ENCODE measurements at places on chromosomes 3 and 15.

- no peak for DNase-seq
Measured at GRCh38 chr15:88543065-88543776, 3.3 kb downstream of the DET1 start.

GRCh38 chr3:23640471-23641146, 165.1 kb upstream of the UBE2E1 start:
- no peak for DNase-seq

DNA sequence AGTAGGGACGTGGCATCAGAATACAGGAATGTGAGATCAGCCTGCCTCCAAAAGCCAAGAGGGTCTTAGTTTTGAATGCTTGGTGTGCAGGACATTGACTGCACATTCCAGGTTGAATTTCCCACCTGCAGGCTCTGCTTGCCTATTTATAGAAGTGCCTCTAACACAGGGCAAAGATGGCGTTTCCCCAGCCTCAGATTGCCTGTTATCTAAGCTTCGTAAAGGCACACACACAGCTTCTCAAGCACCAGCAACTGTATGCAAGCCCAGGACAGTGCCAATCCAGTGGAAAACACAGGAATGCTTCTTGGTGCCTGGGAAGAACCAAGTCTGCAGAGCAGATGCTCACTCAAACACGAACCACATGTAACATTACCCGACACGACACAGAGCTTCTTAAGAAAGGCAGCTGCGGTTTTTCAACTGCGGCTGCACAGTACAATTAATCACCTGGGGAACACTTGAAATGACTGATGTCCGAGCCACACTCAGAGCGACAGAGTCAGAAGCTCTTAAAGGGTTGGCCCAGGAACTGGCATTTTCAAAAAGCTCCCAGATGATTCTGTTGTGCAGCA, 90.0 kb upstream of the ANKRD34C start:
- no peak for DNase-seq

- no peak for DNase-seq
Measured at GRCh38 chr3:43490640-43491185, 131.1 kb downstream of the ANO10 start.

DNA sequence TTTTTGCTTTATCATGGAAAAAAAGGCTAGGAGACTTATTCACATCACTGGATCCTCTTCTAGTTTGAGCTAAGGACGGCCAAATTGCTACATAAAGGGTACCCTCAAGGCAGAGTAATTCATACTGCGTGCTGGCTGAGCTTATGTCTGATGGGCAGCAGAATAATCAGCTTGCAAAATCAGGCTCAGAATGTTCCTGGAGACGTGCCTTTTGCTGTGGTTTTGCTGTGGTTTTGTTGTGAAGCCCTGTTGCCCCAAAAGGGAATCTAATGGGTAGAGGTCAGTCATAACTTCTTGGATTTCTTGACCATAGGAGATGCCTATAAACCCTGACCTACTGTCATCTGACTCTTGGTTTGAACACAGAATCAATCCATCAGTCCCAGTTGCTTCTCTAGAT, 189.9 kb downstream of the SOX2 start:
- no peak for DNase-seq

DNA sequence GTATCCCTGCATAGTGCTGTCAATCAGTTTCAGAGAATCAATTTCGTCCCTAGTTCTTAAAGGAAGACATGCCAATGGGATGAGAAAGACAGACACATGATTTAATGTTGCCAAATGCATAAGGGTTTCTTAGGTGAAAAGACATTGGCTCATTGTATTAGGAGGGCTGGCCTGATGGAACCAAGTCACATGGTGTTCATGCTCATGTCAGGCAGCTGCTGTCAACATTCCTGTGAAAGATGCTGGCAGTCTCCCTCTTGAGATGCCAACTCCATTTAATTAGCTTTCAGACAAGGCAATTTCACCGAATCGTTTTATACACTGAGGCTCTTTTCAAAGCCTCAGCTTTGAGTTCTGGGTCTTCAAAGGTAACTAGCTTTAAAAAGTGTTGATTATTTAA, 16.1 kb upstream of the IL1RAP start:
- DNase-seq, result no peak

- no peak for DNase-seq
Measured at GRCh38 chr15:65940618-65940909, 71.3 kb downstream of the RAB11A start.

- no peak for DNase-seq
Measured at GRCh38 chr3:149373235-149374125, 4.0 kb downstream of the TM4SF1 start.

DNA sequence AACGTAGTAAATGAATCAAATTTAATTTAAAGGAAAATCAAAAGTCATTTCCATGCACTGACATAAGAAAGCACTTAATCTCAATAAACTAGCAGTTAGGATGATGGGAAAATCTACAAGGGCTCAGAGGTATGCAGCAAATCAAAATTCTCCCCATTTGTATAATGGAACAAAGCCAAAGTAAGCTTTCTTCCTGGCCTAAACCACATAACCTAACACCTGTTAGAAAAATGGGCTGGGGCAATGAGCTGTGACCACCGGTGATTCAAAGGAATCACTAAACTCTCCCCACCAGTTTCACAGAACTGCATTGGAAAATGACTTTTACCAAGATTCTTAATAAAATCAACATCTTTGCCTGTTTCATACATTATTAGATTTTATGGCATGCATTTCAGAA, 1024.3 kb downstream of the FHIT start:
- DNase-seq, result no peak

GRCh38 chr3:123084738-123085237, 18.0 kb downstream of the PDIA5 start:
- DNase-seq, result no peak

DNA sequence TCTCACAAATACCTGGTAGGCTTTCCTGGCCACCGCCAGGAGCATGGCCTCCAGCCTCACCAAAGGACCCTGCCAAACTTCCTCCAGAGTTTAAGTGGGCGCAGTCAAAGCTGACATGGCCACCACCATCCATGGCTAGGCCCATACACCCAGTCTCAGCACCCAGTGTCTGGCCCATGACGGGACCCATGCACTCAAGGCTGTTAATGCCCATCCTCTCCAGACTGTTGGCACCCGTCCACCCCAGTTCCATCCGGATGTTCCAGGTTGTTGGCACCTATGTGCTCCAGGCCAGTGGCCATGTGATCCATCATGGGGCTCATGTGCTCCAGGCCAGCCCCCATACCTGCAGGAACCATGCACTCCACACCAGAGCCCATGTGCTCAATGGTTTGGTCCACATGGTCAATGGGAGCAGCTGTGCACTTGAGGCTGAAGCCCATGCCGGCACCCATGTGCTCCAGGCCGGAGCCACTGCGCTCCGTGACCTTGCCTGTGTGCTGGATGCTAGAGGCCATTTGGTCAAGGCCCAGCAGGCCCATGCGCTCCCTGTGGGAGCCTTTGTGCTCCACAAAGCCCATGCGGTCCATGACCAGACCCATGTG, 20.4 kb downstream of the CTDSPL2 start:
- no peak for DNase-seq

GRCh38 chr3:9450126-9450525, 52.7 kb downstream of the SETD5 start:
- no peak for DNase-seq

- DNase-seq, result no peak
Measured at GRCh38 chr15:71649894-71650293, 160.5 kb upstream of the NR2E3 start.

GRCh38 chr15:42640109-42640508, 64.7 kb downstream of the STARD9 start:
- DNase-seq, result no peak
